Chondrocyte (in vitro differentiated cells): ENCODE measurements at places on chromosomes 11 and 22.

DNA sequence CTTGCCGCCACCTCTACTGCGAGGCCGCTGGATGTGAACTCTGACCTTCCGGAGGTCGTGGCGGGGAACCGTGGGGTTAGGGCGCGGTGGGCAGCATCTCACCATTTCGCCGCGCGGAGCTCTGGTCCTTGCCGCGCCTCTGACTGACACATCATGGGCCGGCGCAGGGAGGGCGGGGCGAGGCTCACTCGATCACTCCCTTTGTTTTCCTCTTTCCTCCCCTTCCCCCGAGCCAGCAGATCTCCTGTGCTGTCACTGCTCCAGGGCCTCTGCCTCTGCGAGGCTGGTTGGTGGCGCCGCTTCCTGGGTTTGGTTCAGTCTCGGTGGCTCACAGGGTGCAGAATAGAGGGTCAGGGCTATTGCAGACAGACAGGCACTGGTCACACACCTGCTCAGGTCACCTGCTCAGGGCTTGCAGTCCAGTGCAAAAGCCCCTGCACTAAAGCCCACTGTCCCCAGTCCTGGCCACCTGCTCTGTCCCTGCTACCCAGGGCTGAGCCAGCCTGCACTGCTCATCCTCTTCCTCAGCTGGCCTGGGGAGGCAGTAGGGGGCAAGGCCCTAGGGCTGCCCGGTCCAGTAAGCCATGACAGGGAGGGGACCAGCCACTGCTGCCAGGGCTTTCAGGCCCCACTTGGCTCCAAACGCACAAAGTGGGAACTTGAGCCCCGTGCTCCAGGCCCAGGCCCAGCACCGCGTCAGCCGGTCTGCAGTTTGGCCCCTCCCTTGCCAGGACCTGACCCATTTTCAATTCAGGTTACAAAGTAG, 36.2 kb downstream of the PISD start:
- DNase-seq = no peak

DNA sequence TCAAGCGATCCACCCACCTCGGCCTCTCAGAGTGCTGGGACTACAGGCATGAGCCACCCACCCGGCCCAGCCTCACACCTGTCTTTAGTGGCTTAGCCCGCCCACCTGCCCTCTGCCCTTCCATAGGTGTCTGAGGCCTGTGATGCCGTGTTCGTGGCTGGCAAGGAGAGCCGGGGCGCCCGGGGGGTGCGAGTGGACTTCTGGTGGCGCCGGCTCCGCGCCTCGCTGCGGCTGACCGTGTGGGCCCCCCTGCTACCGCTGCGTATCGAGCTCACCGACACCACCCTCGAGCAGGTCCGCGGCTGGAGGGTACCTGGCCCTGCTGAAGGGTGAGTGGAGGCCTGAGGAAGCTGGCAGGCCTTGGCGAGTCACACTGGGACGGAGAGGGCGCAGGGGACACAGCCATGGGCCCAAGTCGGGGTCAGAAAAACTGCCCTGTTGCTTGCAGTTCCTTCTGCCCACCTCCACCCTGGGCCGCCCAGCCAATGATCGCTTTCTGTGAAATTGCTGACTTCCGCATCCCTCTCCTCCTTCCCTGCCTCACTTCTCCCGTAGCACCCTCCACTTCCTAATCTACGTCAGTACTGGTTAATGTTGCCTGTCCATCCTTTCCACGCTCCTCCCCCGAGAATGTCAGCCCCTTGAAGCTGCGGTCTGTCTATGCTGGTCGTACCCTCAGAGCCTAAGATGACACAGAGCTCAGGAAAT, 9.3 kb downstream of the TMEM132A start:
- DNase-seq = no peak

- no peak for DNase-seq
Measured at GRCh38 chr22:27438271-27438980, 363.1 kb downstream of the MN1 start.

- DNase-seq = no peak
Measured at GRCh38 chr11:125192183-125192582, 27.6 kb downstream of the PKNOX2 start.

DNA sequence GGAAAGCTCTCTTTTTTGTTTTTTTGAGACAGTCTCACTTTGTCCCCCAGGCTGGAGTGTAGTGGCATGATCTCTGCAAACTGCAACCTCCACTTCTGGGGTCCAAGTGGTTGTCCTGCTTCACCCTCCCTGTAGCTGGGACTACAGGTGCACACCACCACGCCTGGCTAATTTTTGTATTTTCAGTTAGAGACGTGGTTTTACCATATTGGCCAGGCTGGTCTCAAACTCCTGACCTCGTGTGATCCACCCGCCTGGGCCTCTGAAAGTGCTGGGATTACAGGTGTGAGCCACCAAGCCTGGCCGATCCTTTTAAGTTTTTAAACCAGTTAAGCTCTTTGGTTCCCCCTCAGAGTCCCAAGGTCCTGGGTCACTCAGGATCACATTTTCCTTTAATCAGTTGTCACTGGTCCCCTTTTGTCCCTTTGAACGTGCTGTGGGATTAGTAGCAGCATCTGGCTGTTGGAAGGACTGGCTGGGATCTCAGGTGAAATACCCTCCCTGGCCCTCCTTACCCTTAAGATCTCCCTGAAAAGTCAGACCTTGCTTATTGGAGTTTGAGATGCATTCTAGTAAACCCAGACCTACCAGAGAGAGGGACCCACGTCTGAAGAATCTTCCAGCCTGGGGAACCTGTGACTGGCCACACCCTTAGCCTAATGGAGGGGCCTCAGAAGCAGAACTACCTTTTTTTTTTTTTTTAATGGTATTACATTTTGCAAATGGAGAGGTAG, 8.1 kb downstream of the MALAT1 start:
- peak; percentile 49 for DNase-seq

GRCh38 chr11:127039591-127039990, 39.0 kb upstream of the KIRREL3 start:
- no peak for DNase-seq

DNA sequence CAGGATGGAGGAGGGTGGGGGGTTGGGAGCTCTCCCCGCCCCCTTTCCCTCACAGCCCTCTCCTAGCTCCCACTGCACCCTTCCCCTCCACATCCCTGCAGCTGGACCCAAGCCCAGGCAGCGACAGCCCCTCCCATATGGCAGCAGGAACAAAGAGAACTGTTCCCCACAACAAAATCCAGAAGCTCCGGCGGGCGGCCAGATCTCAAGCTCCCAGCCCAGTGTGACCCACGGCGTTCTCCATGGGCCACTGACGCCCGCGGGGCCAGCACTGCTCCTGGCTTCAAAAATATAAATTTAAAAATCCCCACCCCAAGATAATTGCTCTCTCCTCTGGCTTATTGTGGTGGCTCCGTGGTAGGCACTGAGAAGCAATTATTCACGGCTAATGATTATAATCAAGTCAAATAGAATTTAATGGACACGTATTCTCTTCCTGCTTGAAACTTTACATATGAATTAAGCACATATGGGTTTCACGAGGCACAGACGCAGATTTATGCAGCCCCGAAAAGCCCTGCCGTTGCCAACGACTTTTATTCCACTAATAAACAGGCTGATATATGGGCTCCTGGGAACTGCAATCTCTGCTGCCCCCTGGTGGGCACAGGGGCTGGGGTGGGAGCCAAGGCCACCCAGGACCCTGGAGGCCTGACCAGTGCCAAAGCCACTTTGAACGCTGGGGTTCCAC, 17.5 kb downstream of the MACROD1 start:
- no peak for DNase-seq

DNA sequence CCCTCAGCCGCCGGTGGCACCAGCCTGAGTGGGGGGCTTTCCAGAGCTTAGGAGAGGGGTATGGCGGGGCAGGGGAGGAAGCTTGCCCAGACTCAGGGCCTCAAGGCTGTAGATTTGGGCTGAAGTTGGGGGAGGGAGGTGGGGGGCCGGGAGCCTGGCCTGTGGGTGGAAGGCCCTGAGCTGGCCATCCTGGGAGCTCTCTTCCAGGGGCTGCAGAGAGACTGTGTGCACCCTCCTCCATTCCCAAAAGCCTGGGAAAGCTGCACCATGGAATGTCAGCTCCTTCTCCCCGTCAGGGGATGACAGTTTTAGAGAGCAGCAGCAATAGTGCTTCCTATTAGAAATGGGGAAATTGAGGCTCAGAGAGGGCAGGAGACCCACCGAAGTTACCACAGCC, 1.0 kb downstream of the SYT12 start:
- no peak for DNase-seq

- no peak for DNase-seq
Measured at GRCh38 chr11:130703489-130704190, 212.6 kb downstream of the SNX19 start.
